H1 (cell line): ENCODE measurements at places on chromosomes 3 and 15. TPM values are rescaled to one million over a fixed set of nuclear protein-coding genes. Genes with fewer than 3 reads are reported as not detected.

DNA sequence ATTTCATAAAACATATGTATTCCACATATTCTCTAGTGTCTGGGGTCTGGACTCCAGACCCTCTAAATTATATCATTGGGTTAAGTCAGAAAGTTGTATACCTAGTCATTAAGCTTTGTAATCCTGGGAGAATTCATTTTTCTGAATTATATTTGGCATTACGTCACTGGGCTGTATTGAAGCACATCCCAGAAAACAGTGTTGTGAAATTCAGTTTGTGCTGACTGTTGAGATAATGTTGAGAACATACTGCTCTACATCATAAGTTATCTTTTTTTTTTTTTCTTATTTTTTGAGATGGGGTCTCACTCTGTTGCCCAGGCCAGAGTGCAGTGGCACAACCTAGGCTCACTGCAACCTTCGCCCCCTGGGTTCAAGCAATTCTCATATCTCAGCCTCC is 153.1 kb upstream of the STT3B start:
- H3K27ac ChIP-seq = no peak overlapping the region
- no peaks in the 10 kb centered on the region for H3K27me3 ChIP-seq
- H3K4me3 ChIP-seq = no peak overlapping the region
- H3K4me1 ChIP-seq = no peaks in the 10 kb centered on the region
- DNase-seq = no peak

DNA sequence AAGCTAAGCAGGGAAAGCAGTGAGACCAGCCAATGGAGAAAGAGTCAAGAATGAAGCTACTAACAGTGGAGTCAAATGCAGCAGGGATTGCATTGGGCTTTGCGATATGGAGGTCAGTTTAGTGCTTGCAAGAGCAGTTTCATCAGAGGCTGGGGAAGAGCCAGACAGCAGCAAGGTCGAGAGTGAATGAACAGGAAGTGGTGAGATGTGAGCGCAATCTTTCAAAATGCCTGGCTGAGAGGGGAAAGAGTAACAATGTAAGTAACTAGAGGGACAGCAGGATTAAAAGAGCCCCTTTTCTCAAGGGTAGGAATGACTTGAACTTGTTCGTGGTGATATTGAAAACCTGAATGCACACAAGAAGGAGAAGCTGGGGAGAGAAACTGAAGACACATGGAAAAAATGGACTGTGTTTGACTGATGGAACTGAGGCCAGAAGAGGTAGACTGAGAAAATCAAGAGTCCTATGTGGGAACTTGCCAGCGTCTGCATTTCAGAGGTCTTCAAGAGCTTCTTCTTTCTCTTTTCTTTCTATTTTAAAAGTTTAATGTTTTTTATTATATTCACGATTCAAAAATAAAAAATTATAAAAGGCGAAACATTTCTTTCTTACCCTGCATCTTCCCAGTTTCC is 30.6 kb upstream of the GPR160 start:
- no peaks in the 10 kb centered on the region for H3K36me3 ChIP-seq
- DNase-seq = no peak
- H3K4me1 ChIP-seq = no peaks in the 10 kb centered on the region
- no peaks in the 10 kb centered on the region for H3K27me3 ChIP-seq
- H3K4me3 ChIP-seq = no peak overlapping the region

DNA sequence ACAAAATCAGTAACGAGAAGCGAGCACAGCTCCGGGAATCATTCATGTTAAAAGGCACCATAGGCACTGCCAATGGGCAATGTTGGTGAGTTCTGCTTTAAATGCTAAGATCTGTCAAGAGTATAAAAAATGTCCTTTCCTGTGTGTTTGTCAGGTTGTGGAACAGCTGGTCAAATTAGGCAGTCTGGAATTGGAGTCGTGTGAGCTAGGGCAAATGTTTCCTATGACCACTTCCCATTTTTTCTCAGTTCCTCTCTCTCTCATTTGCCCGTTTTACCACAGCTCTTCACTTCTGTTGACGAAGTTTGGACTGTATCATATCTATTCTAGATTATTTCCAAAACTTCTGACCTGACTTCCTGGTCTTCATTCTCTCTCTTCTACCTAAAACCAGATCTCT is 60.8 kb upstream of the GOLIM4 start:
- H3K27me3 ChIP-seq = no peaks in the 10 kb centered on the region
- H3K36me3 ChIP-seq = no peaks in the 10 kb centered on the region
- H3K4me1 ChIP-seq = no peaks in the 10 kb centered on the region; the same call in 1 of the 2 replicates
- no peak for DNase-seq
- H3K27ac ChIP-seq = no peak overlapping the region

Gene KCNMB2
- total RNA-seq = not detected in 2 replicates

GRCh38 chr15:66951531-66952320 is 113.7 kb upstream of the SMAD3 start:
- no peaks in the 10 kb centered on the region for H3K4me1 ChIP-seq
- H3K27me3 ChIP-seq = no peaks in the 10 kb centered on the region
- H3K27ac ChIP-seq = no peak overlapping the region
- H3K36me3 ChIP-seq = no peaks in the 10 kb centered on the region
- no peak overlapping the region for H3K4me3 ChIP-seq

GRCh38 chr15:79283252-79284048 is 928 bp downstream of the ANKRD34C start:
- H3K36me3 ChIP-seq = no peaks in the 10 kb centered on the region
- H3K4me3 ChIP-seq = no peak overlapping the region; the same call in 1 of the 2 replicates
- peaks cover 37% of the 10 kb centered on the region for H3K27me3 ChIP-seq
- peak; percentile 87 for DNase-seq

Gene SELENOK
- total RNA-seq = 32.5 and 40.2 TPM in 2 replicates

Gene CCR8
- total RNA-seq = not detected in 2 replicates

Gene MKRN3
- not detected in 2 replicates for total RNA-seq

DNA sequence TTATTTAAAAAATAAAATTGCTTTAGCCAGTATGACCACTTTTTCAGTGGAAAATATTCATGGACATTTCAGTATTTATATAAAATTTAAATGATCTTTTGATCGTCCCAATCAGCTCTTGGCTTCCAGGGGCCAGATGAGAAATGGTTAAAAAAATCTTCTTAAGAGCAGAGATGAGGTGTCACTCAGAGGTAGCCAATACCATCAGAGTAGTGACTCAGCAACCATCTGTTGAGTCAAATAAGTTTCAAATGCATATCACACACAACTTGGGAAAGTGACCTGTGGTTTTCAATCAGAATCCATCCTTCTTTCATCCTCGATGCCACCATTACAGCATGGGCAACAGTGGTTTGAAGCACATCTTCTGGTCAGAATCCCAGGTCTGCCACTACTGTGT is 958.8 kb upstream of the NR2F2 start:
- no peaks in the 10 kb centered on the region for H3K4me1 ChIP-seq
- no peak overlapping the region for H3K4me3 ChIP-seq
- H3K27ac ChIP-seq = no peak overlapping the region
- H3K27me3 ChIP-seq = no peaks in the 10 kb centered on the region
- H3K36me3 ChIP-seq = no peaks in the 10 kb centered on the region

Gene EPHA3
- 0.22 and 0.33 TPM in 2 replicates for total RNA-seq

DNA sequence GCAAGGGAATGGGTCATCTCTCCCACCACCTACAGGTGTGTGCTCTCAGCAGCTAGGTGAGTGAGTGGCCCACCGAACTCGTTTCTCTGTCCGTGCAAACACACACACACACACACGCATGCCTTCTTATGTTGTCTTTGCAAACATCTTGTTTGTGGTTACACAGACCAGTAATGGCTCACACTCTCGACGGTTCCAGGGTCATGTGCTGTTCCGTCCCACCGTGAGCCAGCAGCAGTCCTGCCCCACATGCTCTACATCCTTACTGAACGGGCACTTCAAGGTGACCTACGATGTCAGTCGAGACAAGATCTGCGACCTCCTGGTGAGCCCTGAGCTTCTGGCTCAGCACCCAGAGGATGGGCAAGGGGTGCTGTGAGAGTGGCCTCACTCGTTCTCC is 4.3 kb downstream of the ITIH1 start:
- H3K4me3 ChIP-seq = no peak overlapping the region
- no peak overlapping the region for H3K27ac ChIP-seq
- H3K36me3 ChIP-seq = no peaks in the 10 kb centered on the region
- H3K27me3 ChIP-seq = no peaks in the 10 kb centered on the region

GRCh38 chr3:30682434-30683155 is 76.2 kb downstream of the TGFBR2 start:
- no peaks in the 10 kb centered on the region; the same call in 1 of the 2 replicates for H3K4me1 ChIP-seq
- H3K27ac ChIP-seq = no peak overlapping the region
- no peaks in the 10 kb centered on the region for H3K27me3 ChIP-seq
- DNase-seq = no peak
- H3K36me3 ChIP-seq = 0 out of 2 replicates have a peak, but pooled peaks cover 1% of the 10 kb centered on the region
- H3K4me3 ChIP-seq = no peak overlapping the region

DNA sequence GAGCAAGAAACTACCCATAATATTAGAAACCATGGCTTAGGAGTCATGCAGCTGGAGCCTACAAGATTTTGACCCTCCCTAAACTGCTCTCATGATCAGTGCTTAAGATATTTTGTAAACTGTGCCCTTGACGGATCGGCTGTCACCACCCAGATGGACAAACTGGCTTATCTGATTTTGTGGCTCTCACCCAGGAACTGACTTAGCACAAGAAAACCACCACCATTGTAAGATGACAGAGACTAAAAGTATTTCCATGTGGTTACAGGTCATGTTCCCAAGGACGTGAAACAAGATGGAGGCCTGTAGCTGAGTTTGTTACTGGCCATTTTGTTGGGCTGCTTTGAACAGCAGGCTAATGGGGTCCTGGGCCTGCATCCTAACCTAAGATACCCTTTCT is 940.9 kb downstream of the OTOL1 start:
- H3K4me1 ChIP-seq = no peaks in the 10 kb centered on the region
- H3K4me3 ChIP-seq = no peak overlapping the region
- no peak for DNase-seq
- no peaks in the 10 kb centered on the region for H3K27me3 ChIP-seq

GRCh38 chr3:188236271-188236670 is 82.3 kb downstream of the LPP start:
- H3K36me3 ChIP-seq = no peaks in the 10 kb centered on the region
- no peak overlapping the region for H3K27ac ChIP-seq
- H3K4me3 ChIP-seq = no peak overlapping the region
- H3K4me1 ChIP-seq = no peaks in the 10 kb centered on the region

DNA sequence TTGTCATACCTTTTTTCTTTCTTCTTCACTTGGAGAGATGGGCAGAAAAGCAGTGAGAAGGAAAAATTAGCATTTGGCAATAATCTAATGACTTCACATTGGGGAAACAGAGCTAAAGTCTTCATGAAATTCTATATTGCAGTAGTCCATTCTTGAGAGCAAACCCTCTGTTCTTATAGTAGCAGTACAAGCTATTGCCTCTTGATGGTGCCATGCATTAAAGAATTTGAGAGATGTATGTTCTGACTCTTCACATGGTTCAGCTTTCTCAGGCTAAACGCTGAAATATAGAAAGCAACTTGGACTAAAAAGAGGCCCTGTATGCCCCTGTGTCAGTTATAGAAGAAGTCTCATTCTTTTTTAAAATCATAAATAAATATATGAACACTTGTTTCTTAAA is 36.0 kb downstream of the PHLDB2 start:
- H3K36me3 ChIP-seq = no peaks in the 10 kb centered on the region
- no peaks in the 10 kb centered on the region for H3K27me3 ChIP-seq
- DNase-seq = no peak
- no peak overlapping the region for H3K27ac ChIP-seq
- H3K4me3 ChIP-seq = no peak overlapping the region
- no peaks in the 10 kb centered on the region for H3K4me1 ChIP-seq

Gene SMAD6
- total RNA-seq = 7.0 and 7.6 TPM in 2 replicates

GRCh38 chr15:48984811-48985352 is 21.2 kb upstream of the SHC4 start:
- no peaks in the 10 kb centered on the region for H3K27me3 ChIP-seq
- no peak for DNase-seq
- H3K4me1 ChIP-seq = no peaks in the 10 kb centered on the region
- H3K4me3 ChIP-seq = no peak overlapping the region
- H3K27ac ChIP-seq = no peak overlapping the region

Gene LIPH
- total RNA-seq = 0.44 TPM in 1 of 2 replicates, not detected in the other

Gene CRTAP
- 157 and 159 TPM in 2 replicates for total RNA-seq

- no peak for DNase-seq
- H3K4me3 ChIP-seq = no peak overlapping the region
- peaks cover 2% of the 10 kb centered on the region; the same call in 1 of the 2 replicates for H3K4me1 ChIP-seq
- H3K27ac ChIP-seq = no peak overlapping the region
- no peaks in the 10 kb centered on the region for H3K27me3 ChIP-seq
Observed at GRCh38 chr15:83914906-83915305, 261.0 kb downstream of the ADAMTSL3 start.

GRCh38 chr3:151387432-151387831 is 2.9 kb upstream of the P2RY12 start:
- H3K4me3 ChIP-seq = no peak overlapping the region
- H3K27me3 ChIP-seq = no peaks in the 10 kb centered on the region
- H3K27ac ChIP-seq = no peak overlapping the region

GRCh38 chr15:98484914-98485313 is 163.4 kb upstream of the IGF1R start:
- no peaks in the 10 kb centered on the region for H3K27me3 ChIP-seq
- DNase-seq = no peak
- no peak overlapping the region for H3K4me3 ChIP-seq
- H3K4me1 ChIP-seq = no peaks in the 10 kb centered on the region
- H3K36me3 ChIP-seq = no peaks in the 10 kb centered on the region

- no peak overlapping the region for H3K27ac ChIP-seq
- peaks cover 5% of the 10 kb centered on the region; the same call in 1 of the 2 replicates for H3K4me1 ChIP-seq
- H3K27me3 ChIP-seq = no peaks in the 10 kb centered on the region
- no peak for DNase-seq
- no peak overlapping the region for H3K4me3 ChIP-seq
Observed at GRCh38 chr3:177601152-177601551, 403.9 kb upstream of the TBL1XR1 start.

GRCh38 chr3:13419505-13420044 is 547 bp downstream of the NUP210 start:
- H3K27me3 ChIP-seq = peaks cover 8% of the 10 kb centered on the region
- H3K4me3 ChIP-seq = peak overlapping the region; percentile 69
- H3K27ac ChIP-seq = no peak overlapping the region; the same call in 1 of the 2 replicates
- peak; percentile 68 for DNase-seq
- H3K4me1 ChIP-seq = peaks cover 18% of the 10 kb centered on the region

DNA sequence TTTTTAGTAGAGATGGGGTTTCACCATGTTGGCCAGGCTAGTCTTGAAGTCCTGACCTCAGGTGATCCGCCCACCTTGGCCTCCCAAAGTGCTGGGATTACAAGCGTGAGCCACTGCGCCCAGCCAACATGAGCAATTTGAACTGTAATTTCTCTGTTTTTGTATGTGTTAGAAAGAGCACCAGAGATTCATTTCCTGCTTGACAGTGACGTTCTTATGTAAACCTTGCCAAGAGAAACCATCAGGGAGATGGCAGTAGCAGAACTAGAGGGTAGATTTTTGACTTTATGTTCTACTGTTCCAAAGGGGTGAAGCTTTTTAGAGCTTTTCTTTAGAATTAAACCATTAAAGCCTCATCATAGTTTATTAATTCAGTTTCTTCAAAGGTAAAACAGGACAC is 148.1 kb upstream of the UMPS start:
- H3K4me1 ChIP-seq = peaks cover 17% of the 10 kb centered on the region
- H3K27me3 ChIP-seq = peaks cover 32% of the 10 kb centered on the region
- no peak for DNase-seq
- no peak overlapping the region for H3K4me3 ChIP-seq
- H3K36me3 ChIP-seq = no peaks in the 10 kb centered on the region
- no peak overlapping the region for H3K27ac ChIP-seq
